ENCODE measurements at places on chromosomes 2 and 18.

DNA sequence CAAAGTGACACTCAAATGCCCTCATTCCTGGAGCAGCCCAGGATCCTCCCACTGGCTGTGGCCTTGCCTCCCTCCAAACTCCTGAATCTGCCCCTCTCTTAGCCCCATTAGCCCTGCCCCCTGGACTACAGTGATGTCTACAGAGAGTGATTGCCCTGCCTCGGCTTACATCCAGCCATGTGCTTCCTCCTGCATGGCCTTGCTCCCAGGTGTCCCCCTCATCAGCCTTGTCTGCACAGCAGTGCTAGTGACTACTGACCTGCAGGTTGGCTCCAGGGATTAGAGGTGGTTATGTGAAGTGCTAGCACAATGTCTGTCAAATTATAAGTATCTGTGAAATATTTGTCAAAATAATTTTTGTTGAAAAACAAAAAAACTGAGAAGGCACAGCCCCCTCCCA lies 259.1 kb upstream of the MYT1L start:
- DNase-seq = no peak

DNA sequence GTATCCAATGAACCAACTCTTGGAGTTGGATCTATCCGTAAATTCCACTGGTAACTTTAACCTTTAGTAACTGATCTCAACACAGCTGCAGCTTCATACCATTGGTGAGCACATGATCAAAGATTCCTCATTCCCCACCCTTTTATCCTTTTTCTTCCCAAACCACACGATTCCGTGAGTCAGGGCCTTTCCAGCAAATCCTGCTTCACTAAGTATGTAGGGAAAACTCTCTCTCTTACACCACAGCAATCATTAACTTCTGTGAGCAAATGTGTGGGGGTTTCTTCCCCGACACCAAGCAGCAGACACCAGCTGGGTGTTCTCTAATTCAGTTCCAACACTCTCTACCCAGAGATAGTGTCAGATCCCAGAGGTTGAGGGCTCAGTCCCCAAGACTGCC lies 23.5 kb downstream of the ELP2 start:
- DNase-seq = no peak

- no peak for DNase-seq
Measured at GRCh38 chr2:159371506-159371905, 85.0 kb upstream of the WDSUB1 start.

DNA sequence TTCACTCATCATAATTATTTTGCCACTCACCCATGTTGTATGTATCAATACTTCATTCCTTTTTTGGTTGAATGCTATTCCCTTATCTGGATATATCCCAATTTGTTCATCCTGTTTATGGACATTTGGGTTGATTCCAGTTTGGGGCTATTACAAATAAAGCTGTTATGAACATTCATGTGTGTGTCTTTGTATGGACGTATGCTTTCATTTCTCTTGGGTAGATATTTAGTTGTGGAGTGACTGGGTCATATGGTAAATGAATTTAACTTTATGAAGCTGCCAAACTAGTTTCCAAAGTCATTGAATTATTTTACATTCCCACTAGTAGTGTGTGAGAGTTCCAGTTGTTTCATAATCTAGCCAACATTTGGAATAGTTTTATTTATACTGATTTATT lies 2.7 kb downstream of the FAM228B start:
- no peak for DNase-seq

DNA sequence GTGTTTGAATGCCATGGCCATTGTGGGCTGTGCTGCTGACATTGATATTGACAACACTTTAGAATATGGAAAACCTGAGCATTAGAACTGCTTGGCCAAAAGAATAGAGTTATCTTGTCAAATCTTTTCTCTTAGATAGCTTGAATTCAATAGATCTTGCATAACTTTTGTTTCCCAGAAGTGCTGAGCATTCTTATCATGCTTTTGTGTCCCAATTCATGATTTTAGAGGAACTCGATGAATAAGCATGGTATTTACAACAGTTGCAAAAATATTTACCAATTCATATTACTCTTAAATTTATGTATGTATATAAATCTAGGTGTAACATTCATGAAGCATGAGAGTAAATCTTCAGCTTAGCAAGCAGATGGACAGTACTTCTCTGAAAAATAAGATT lies 508.0 kb downstream of the BCL11A start:
- no peak for DNase-seq

DNA sequence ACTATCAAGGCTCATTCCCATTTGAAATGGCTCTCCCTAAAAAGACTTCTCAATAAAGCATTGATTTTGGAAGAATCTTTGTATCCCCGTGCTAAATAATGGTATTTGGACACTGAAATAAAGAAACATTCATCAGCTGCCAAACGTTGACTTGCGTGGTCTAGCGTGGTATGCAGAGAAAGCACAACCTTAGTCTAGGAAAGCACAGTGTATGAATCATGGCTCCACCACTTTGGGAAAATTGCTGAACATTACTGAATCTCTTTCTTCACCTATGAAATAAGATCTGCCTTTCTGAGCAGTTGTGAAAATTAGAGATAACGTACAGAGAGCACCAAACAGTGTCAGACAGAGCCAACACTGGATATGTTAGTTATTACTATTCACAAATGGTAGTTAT lies 353.9 kb downstream of the SS18 start:
- no peak for DNase-seq

DNA sequence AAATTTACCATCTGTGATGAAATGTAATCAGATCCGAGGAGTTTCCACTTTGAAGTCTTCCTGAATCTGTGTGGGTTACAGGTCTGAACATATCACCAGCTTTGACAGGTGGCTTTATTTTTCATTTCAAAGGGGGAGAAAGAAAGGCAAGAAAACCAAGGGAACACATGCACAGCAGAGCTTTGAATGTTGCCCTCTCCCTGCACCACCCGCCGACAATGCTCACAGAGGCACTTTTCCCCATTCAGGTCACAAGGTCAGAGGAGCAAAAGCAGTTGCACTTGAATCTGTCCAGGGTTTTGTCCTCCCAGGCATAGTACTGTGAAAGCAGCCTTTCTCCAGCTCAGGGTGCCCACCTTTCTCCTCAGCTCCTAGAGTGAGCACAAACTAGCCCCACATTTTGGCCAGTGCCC lies 130.2 kb downstream of the OSR1 start:
- DNase-seq = no peak

DNA sequence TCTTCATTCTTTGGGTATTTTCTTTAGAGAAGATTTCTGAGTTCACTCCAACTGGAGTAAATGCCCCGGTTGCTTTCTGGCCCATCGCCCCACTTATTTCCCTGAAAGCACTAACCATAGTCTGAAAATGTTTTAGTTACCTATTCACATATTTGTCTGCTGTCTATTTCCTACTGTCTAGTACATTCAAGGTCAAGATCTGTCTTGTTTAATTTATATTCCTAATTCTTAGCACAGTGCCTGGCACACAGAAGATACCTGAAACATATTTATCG lies 134.4 kb upstream of the KLHL14 start:
- DNase-seq = no peak

DNA sequence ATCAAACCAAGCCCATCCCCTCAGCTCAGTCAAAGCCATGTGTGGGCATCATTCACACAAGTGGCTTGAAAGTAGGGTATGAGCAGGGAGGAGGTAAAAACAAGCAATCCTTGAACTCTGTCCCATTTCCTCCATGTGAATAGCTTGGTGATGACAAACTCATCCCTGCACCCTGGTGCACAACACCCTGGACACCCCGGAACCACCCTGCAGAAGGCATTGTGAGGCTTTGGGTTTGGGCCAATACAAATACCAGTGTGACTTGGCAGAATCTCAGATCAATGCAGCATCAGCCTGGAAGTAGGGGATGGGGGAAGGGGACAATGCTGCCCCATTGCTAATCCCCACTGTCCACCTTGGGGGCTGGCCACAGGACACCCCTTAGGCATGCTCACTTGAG lies 28.6 kb downstream of the TGFA start:
- DNase-seq = no peak

DNA sequence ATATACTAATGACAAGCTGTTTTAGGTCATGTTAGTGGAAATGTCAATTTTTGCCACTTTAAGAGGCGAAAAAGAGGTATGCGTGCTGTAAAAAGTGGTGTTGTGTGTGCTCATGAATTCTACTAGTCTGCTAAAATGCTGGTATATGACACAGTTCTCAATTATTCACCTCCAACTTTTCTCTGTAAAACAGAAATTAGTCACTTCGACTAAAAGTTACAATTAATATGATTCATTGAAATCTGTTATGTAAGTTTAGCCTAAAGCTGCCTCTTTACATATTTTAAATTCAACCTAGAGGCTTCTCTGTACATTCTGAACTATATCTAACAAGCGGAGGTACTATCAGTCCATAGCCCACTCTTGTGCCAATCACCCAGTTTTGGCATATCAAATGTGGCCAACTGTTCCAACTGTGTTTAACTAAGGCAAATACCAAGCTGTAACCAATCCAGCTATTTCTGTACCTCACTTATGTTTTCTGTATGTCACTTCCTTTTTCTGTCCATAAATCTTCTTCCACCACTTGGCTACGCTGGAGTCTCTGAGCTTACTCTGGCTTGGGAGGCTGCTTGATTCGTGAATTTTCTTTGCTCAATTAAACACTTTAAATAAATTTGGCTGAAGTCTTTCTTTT lies 20.8 kb downstream of the BAZ2B start:
- no peak for DNase-seq

DNA sequence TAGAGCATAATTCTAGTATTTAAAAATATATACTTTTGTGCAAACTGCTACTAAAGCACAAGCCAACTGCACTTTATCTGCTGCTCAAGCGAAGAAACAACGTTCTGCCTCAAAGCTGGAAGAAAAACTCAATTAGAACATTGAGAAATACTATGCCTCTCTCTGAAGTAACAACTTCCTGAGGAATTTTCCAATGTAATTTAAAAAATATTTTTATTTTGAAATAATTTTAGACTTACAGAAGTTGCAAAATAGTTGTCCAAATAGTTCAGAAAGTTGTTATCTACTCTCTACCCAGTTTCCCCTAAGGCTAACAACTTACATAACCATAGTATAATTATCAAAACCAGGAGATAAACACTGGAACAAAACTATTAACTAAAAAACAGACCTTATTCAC lies 12.3 kb upstream of the POLI start:
- DNase-seq = no peak

DNA sequence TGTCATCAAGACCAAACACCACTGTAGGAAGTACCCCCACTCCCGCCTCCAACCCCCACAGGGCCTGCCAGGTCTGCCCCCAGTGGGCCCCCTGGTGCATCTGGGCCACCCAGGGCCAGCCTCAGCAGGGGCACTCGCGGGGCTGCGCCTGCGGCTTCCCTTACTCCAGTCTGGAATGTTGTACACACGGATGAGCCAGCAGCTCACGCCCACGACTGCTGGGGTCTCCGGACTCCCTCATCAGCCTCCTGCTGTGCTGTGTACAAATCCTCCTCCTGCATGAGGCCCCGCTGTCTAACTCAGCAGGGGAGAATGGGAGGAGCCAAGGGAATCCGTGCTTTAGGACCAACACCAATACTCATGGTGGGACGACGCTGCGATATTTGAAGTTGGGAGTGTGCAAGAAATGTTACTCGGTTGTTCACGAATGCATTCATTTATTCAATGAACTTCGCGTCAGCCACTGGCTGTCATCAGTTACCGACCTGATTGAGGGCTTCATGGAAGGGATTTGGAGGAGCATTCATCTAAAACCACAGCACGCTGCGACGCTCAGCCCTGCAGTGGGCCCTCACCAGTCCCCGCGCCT lies 654 bp upstream of the ASB1 start:
- DNase-seq = no peak

DNA sequence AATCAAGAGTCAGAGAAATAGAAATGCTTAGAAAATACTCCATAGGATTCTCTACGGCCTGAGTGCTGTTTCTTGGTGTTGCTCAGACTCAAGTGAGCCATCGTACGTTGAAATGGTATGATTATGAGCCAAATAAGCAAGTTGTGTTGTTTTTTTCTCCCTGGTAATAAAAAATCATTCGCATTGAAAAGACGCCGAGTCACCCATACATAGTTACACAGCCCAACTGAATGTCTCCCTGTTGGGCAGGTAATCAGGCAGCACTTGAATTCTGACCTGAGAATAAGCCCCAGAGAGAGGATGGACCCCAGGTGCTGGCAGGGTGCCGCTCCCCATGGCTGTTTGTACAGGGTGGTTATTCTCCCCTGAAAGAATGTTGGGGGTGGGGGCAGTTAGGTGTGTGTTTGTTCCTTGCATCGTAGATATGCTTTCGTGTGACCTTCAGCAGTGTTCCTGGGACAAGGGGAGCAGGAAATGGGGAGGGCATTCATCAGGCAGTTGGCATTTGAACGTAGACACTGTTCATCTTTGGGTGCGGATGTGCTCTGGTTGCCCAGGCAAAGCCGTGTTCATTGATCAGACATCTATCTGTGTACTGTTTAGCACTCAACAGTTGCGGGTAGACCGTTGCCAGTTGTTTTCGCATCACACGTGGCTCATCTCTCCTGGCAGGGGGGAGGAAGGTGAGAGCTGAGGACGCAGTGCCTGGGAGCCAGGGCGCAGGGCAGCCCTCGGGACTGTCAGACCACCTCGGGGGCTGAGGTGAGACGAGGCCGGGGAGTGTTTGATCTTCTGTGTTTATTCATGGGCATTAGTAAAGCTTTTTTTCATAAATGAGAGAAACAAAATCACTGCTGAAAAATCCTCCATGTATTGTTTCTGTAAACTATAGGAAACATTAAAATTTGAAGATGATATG lies 27.3 kb downstream of the MTCL1 start:
- DNase-seq = no peak

DNA sequence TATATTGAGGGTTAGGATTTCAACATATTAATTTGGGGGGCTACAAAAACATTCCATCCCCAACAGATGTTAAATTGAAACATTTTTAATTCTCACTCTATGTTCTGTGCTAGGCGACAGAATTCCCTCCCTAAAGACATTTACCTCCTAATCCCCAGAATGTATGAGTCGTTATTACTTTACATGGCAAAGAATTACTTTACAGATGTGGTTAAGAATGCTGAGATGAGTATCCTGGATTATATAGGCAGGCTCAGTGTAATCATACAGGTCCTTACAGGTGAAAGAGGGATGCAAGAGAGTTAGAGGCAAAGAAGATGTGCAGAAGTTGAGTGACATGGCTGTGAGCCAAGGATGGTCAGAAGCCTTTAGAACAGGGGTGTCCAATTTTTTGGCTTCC lies 974.1 kb upstream of the ACVR2A start:
- no peak for DNase-seq
